ENCODE measurements at places on chromosomes 3 and 15.
A peak's percentile ranks its signal among the peaks of the same experiment; 100 is the strongest.

DNA sequence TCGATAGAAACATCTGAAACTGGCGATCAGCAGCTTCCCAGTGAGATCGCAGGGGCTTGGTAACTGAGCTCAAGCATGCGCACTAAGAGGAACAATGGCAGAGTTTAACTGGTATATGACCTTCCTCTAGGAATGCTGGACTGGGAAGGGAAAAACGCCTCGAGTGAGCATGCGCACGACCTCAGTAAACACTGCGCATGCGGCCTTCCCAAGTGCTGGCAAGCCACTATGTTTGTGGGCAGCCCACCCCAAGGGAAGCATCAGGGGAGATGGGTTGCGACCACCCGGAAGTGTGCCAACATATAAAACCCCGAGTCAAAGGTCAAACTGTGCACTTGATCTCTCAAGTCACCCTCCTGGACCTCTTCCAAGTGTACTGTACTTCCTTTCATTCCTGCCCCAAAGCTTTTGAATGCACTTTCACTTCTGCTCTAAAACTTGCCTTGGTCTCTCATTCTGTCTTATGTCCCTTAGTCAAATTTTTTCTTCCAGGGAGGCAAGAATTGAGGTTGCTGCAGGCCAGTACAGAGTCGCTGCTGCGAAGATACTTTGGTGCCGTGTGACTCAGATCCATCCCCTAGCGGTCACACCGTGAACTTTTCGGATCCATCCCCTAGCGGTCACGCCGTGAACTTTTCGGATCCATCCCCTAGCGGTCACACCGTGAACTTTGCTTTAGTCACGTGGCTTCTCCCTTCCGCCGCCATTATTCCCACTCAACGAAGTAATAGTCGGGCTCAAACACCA, 243.3 kb downstream of the FAM43A start:
- DNase-seq: no peak

DNA sequence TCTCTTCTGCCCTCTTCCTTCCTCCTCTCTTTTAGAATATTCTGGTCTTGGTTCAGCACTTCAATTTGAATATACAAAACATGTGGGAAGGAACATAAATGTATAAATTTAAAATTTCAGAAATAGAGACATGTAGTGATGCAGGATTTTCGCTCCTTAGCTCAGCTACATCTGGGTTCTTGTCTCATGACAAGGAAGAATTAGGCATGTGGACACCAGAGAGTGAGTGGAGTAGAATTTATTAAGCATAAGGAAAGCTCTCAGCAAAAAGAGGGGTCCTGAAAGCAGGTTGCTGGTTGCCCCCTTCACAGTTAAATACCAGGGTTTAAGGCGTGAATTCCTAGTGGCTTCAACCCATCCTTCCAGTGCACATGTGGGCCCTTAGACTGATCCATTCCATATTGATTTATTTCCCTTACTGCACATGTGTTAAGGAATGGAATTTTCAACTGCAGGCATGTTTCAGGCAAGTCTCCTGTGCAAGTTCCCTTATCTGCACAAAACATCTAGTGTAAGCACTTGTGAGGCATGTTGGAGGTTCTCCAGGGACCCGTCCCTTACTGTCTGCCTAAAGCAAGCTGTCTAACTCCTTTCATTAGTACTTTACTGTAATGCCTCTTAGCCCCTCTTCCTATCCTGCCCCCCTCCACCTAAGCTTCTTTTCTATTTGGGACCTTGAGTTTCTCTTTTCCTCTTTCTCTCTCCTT, 133.2 kb upstream of the STRIT1 start:
- no peak for DNase-seq

DNA sequence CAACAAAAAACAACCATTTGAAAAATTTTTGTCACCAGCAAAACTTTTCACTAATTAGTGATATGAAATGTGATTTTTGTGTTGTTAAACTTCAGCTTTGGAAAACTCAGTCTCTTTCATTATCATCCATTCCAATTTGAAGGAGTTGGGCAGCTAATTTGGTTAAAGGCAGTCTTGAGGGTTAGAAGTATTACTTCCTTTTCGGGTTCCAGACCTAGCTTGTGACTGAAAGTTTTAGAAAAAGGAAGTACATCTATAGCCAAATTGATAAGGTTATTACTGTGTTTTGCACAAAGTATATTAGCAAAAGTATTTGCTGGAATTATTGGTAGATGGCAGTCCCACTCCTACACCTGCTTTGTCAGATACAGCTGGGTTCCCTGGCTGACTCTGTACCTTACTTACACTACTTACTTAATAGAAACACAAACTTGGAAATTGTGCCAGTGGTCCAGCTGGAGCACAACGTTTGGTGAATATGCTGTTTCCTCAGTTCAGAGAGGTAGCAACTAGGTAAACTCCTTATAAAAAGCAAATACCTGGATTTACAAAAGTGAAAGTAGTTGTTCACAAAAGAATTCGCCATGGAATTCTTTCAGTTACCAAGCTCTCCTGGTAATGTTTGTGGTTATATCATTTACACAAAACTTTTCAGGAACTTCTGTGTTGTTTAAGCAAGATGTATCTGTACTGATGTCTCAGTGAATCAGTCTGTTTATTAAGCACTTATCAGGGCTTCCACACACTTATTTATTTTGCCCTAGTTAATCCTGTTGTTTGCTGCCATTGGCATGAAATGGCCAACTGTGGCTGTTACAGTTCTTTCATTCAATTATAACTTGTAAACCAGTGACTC, 31.6 kb downstream of the TIPARP start:
- DNase-seq: no peak

GRCh38 chr3:127990051-127990450, 62.2 kb upstream of the SEC61A1 start:
- no peak for DNase-seq

- no peak for DNase-seq
These were observed 24.6 kb downstream of the GORASP1 start for GRCh38 chr3:39082666-39083313.

DNA sequence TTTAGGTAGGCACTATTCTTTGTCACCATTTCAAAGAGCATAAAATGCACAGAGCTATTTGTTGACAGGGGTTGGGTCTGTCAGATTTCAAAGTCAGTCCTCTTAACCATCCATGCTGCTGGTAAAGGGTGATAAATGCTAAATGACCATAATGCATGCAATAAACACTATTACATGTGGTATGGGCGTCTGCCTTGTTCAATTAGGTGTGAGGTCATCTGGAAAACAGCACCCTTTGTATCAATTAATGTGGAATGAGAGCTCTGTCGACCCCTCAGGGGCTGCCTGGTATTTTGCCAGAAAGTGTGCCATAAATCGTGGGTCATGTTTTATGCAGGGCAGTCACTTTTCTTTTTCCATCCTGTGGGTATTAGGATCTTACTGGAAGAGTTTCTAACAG, 235.6 kb downstream of the SV2B start:
- no peak for DNase-seq

GRCh38 chr3:65252266-65252665, 564.5 kb upstream of the ADAMTS9 start:
- DNase-seq: no peak

- peak; percentile 21 for DNase-seq
These were observed 29.0 kb upstream of the ATP10A start for GRCh38 chr15:25892126-25892525.

DNA sequence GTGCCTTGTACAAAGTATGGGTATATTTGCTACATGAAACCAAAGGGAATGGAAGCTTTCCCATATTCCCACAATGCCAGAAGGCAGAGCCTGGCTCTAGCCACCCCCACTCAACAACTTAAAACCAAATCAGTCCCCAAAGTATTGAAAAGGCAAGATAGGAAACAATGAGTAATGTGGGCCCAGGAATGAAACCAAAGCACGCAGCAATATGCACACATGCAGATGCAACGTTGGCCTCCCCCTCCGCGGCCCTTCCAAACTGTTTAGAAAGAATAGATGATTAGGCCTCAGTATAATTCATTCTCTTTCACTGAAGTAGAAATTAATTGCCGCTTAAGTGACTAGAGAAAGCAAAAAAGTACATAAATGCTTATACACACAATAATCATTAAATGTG, 59.1 kb downstream of the THRB start:
- DNase-seq: no peak

GRCh38 chr15:90879730-90880366, 4.5 kb upstream of the FES start:
- DNase-seq: no peak

GRCh38 chr3:45596290-45596791, 1.8 kb downstream of the LIMD1 start:
- DNase-seq: no peak

GRCh38 chr3:32577581-32578556, 7.2 kb upstream of the DYNC1LI1 start:
- peak; percentile 45 for DNase-seq

DNA sequence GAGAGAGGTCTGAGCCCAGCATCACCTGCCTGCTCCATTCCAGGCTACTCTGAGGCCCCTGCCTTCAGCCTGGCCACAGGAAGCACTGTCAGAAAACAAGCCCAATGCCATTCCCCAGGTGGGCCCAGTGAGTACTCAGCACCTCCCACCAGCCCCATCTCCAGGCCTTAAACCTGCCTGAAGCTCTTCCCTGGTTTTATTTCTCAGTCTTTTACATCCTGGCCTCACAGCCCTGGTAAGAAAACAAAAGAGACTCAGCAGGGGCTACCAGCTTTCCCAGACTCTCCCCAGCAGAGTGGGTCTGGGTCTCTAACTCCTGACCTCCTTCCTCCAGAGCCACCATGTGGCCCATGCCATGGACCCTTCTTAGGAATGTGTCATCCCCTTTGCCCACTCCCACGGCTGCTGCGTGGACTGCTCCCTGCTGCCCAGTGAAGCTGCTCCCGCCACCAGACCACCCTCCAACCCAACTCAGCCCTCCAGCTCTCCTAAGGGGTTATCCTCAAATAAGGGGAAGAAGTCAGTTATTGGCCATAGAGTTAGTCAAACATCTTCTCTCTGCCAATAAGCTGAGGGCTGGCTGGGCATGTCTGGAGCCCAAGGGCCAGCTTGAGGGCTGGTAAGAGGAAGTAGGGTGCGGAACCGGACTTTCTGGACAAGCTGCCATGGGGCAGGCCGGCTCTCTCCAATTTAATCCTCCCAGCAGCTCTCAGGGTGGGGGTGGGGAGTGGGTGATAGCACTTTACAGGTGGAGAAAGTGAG, 116.7 kb upstream of the LINGO1 start:
- DNase-seq: no peak

GRCh38 chr15:51075826-51076523, 18.7 kb downstream of the TNFAIP8L3 start:
- no peak for DNase-seq

- DNase-seq: no peak
These were observed 344.5 kb downstream of the FGF12 start for GRCh38 chr3:192382861-192383260.

GRCh38 chr15:40108061-40108854, 421 bp downstream of the BMF start:
- no peak for DNase-seq

DNA sequence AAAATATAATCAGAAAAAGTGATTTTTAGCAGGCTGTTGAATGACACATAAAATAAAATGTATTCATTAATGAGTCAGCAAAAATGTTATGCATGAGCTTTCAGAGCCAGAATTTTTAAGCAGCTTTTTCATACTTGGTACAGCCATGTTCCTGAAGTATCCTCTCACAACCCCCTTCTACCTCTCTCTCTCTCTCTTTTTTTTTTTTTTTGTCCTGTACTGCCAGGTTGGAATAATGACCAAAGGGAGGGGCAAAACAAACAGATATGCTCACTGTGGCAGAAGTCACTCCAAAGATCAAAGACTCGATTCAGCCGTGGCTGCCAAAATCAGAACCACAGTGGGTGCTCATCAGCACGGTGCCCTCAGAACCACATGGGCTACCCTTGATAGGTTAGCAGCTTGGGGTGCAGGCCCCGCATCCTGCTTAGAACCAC, 383.0 kb downstream of the ZBTB20 start:
- DNase-seq: peak; percentile 40

GRCh38 chr3:50519471-50520089, 16.1 kb upstream of the CACNA2D2 start:
- peak; percentile 71 for DNase-seq

DNA sequence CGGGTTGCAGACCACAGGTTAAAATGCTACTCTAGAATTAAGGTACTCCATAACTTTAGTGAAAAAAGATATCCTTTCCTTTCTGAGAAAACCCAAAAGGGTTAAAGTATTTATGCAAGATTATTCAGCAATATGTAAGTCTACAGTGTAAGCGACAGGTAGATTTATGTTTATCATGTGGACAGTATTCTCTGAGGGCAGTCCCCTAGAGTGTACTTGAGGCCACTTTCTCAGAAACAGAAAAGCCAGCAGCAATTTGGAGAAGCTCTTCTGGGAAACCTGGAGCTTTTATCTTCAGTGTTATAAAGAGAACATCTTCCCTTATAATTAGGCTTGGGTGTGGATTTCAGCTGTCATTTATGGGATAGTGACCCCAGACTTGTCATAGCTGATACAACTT, 8.9 kb downstream of the ST3GAL6 start:
- no peak for DNase-seq

DNA sequence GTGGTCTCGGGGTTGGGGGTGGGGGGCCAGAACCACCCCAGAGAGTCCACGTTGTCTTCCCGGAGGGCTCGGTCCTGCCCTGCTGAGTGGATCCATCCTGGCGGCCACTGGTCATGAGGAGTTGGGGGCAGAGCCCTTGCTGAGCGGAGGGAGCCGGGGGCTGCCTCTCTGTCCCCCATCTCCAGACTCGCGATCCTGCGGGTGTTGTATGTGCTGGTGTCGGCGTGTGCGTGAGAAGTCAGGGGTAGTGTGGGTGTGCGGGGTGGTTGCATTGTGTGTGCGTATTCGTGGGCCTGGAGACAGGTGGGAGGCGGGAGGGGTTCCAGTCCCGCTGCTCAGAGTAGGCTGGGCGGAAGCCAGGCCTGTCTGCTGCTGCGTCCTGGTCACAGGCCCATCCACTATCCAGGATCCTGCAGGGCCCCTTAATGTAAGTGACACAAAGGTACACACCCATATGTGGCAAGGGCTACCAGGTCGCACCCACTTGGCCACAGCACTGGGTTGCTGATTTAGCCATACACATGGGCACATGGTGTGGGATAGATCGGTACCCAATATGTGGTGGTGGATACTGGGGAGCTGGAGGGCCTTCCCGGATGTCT, 30.7 kb downstream of the NBEAL2 start:
- no peak for DNase-seq

DNA sequence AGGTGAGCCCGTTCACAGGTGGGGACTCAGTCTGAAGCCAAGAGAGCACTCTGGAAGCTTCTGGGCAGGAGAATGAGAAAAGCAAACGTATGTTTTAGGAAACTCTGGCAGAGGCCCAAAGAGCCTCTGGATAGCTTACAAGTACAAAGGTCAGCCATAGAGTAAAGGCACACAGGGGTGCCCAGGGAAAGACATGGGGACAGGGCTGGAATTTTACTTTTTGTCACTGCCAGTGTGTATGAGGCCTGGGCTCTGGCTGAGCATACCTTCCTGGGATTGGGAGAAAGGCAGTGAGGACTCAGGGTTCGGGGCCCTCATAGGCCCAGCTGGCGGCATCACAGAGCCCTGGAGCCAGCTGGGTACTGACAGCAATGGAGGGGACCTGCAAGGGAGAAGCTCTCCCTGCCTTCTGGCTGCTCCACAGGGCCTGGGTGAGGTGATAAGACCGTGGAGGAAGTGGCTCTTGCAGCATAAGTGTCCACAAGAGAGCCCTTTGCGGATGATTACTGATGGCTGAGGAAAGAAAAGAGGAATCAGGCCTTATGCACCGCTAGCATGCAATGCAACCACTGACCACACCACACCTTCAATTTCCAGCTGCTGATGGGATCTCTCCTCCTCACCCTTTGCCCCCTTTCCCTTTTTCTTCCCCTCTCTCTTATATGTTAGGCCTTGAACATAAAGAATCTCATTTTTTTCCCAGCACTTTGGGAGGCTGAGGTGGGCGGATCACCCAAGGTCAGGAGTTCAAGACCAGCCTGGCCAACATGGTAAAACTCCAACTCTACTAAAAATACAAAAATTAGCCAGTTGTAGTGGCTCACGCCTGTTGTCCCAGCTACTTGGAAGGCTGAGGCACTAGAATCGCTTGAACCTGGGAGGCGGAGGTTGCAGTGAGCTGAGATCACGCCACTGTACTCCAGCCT, 25.1 kb upstream of the BCL2L10 start:
- DNase-seq: no peak

Data from foreskin fibroblast (primary cell).